Ovary (tissue), 10 donors: ENCODE measurements at places on chromosomes 11 and 22. TPM values are rescaled to one million over a fixed set of nuclear protein-coding genes. Genes with fewer than 3 reads are reported as not detected.

OR5P2 gene
- not detected for total RNA-seq

CHRM1 gene
- total RNA-seq, result not detected

NDUFC2 gene
- 106 TPM for total RNA-seq

TSGA10IP gene
- total RNA-seq, result not detected

C11orf54 gene
- 36.0 TPM for total RNA-seq

GRCh38 chr11:66595245-66595904 lies 2.4 kb downstream of the CCS start:
- peak; percentile 71 for DNase-seq

DNA sequence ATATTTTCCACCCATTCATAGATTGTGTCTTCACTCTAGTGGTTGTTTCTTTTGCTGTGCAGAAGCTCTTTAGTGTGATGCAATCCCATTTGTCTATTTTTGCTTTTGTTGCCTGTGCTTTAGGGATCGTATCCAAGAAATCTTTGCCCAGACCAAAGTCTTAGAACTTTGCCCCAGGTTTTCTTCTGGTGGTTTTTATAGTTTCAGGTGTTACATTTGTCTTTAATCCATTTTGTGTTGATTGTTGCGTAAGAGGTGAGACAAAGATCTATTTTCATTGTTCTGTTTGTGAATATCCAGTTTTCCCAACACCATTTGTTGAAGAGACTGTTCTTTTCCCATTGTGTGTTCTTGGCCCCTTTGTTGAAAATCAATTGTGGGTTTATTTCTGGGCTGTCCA lies 6.4 kb downstream of the IL10RA start:
- no peak for DNase-seq

GRCh38 chr11:78406568-78407196 lies 10.9 kb downstream of the GAB2 start:
- no peak for DNase-seq
